ENCODE measurements at places on chromosomes 7 and 10.
A peak's percentile ranks its signal among the peaks of the same experiment; 100 is the strongest.

- DNase-seq, result peak; percentile 47
Observed at GRCh38 chr10:99615426-99615825, 4.8 kb downstream of the SLC25A28 start.

- no peak for DNase-seq
Observed at GRCh38 chr10:123995082-123995460, 98.3 kb downstream of the CHST15 start.

DNA sequence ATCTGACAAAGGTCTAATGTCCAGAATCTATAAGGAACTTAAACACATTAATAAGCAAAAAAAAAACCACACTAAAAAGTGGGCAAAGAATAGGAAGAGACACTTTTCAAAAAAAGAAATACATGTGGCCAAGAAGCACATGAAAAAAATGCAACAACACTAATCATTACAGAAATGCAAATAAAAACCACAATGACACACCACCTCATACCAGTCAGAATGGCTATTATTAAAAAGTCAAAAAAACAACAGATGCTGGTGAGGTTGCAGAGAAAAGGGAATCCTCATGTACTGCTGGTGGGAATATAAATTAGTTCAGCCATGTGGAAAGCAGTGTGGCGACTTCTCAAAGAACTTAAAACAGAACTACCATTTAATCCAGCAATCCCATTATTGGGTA lies 119.0 kb downstream of the LMBR1 start:
- peak; percentile 38 for DNase-seq

DNA sequence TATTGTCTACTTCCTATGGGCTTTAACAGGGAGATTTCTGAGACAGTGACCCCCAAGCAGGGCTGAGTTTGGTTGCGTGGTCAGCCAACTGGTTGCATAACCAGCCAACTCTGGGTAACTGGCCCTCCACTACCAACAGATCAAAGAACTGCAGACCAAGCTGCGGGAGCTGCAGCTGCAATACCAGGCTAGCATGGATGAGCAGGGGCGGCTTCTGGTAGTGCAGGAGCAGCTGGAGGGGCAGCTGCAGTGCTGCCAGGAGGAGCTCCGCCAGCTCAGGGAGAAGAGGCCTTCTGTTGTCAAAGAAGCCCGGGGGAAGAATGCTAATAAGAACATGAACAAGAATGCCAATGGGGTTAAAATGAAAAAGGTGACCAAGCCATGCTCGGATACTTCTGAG lies 15.7 kb upstream of the FLNC start:
- no peak for DNase-seq
